ENCODE measurements at places on chromosomes 5 and 9.

- no peak for DNase-seq
These were observed 96.0 kb upstream of the FSTL4 start for GRCh38 chr5:133708331-133708850.

GRCh38 chr5:82119889-82120288 is 148.1 kb downstream of the ATG10 start:
- DNase-seq: no peak

- no peak for DNase-seq
These were observed 39.2 kb downstream of the MVB12B start for GRCh38 chr9:126365780-126366179.

DNA sequence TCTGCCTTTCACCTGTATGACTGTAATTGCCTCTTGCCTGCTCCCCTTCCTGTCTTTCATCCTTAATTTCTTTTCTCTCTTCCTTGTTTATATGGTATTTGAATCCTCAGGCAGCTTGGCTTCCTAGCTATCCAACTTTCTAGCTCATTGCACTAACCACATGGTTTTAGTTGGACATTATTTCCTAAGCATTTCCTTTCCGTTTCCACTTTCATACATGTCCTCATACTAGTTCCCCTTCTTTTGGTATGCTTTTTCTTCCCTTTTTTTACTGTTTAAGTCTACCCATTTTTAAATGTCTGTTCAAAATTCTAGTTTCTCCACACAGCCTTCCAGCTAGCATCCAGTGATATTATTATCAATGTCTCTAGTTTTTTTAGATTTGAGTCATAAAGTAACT is 6.6 kb downstream of the CWC27 start:
- DNase-seq: no peak

DNA sequence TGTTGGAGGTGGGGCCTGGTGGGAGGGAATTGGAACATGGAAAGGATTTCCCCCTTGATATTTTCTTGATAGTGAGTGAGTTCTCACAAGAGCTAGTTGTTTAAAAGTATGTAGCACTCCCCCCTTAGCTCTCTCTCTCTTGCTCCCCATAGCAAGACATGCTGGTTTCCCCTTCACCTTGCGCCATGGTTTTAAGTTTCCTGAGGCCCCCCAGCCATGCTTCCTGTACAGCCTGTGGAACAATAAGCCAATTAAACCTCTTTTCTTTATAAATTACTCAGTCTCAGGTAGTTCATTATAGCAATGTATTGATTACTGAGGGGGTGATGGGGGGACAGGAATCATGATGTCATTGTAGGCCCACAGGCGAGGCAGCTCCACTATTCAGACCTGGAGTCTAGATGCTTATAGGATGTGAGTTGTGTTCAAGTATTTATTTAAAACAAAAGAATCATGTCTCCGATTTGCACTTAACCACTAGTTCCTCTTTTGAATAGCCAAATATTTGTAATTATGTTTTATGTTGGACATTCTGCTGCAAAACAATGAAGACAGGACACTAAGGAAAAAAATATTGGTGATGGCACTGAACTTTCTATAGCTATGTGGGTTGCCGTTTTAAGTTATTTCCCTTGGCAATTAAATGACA is 156.6 kb downstream of the TMEM38B start:
- no peak for DNase-seq

DNA sequence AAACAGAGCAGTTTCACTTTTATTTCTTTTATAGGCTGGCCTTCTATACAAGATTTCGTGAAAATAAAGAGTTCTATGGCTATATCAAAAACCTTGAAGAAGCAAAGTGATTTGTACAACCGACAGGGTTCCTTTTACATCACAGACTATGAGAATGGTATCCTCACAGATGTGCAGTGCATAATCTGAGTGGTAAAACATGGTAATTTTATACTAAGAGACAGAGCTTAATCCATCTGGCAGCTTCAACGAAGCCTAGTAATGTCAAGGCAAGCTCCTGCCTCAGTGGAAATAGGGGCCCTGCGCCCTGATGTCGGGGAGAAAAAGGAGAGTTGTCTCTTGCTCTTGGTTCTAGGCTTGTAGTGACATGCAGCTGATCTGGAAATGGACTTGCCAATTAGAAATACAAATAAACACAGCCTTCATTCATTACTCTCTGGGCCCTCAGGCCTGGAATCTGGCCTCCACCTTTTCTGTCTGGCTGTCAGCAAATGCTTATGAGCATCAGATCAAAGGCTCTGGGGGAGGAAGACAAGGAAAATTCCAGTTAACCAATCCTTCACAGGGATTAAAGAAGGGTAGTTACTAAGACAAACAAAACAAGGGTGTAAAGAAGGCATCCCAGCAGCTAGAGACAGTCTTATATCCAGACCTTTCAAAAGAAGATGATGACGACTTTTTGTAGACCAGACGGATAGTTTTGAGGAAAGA is 33.6 kb upstream of the TRIM32 start:
- DNase-seq: no peak

DNA sequence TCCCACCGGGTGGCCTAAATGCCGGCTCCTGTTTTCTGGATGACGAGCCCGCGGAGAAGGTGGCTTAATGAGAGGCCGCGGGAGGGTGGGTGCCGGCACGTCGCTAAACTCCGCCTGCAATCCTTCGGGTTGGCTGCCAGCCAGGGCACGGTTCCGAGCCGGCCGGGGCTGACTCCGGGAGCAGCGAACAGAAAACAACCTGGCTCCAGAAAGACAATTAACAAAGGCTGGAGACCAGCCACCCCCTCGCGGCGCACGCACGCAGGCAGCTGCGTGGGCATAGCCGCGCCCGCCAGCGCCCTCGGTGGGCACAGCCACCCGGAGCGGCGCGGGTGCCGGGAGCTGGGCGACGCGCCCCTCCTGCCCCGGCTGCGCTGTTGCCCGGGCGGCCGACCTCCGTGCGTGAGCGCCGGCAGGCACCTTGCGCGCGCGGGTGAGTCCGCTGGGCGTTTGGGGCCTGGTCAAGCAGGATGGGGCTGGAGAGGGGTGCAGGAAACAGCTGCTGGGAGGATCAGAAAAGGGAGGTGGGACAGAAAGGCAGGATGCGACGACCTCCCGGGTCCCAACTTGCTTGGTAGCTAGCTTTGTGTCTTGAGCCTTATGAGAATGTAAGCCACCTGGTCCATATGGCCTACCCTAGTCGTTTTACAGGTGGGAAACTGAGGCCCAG is at the start of gene ARHGEF37:
ARHGEF37 (plus strand) TSS at position 307 of the 670 bp plus-strand sequence. CDS start 16,272 bp downstream, outside the sequence.
- peak; percentile 54 for DNase-seq
